Effector memory CD4-positive, alpha-beta T cell (primary cell): ENCODE measurements at places on chromosomes 5 and 9.

- DNase-seq: no peak
Measured at GRCh38 chr9:81237565-81238231, 451.6 kb downstream of the TLE1 start.

DNA sequence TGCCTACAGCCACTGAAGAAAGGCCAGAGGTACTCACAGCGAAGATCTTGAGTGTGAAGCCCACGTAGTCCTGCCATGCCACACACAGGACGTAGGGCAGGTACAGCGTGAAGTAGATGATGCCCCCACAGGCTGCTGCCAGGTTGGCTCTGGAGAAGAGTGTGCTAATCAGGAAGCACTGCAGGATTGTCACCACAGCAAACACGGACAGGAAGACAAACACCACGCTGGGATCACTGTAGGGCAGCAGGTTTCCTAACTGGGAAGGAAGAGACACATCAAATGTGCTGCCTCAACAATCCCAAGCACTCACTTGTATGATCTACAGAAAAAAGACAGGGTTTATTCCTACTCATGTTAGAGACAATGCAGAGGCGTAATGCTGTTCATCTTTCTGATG, 63.0 kb downstream of the NIPSNAP3B start:
- no peak for DNase-seq

- DNase-seq: no peak
Measured at GRCh38 chr5:97231025-97231636, 48.1 kb upstream of the RIOK2 start.

DNA sequence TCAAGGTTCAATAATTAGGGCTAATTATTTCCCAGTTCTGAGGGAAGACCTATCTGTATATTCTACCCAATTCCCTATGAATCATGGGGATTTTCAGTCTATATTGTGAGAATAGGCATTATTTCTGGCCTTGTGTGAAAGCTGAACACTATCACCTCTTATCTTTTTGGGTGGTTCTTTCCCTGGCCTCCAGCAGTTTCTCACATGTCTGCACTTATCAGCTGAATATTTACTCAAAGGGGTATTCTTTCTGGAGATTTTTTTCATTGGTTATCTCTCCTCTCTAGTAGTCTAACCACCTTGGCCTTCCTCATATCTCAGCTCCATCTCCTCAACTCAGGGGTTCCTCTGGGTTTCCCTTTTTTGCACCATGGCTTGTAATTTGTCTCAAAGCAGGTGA, 64.9 kb upstream of the LIFR start:
- DNase-seq: no peak

DNA sequence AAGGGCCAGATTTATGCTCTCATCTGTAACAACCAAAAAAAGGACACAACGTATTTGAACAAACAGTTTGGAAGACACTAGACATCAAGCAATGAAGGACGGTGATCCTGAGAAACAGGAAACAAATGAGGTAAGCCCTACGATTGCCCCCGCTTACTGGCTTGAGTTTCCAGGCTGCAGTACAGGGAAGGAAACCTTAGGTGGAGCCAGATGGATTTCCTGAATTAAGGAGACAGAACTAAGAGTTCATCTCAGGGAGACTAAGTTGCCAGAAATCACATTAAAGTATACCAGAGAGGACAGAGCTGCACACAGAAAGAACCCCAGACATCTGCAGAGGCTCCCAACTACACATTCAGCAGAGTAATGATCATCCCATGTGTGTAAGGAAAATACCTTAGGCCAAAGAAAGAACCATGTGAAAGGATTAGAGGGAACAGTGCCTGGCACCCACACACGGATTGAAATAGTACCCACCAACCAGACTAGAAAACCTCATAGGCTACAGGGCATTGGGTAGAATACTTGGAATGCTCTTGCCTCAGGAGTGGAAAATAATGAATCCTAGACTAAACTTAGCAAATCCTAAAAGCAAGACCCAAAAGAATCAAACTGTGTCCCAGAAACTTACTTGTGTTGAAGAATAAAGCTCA, 99.3 kb upstream of the NIPBL start:
- no peak for DNase-seq

GRCh38 chr5:88671505-88672499, 211.2 kb downstream of the MEF2C start:
- no peak for DNase-seq

DNA sequence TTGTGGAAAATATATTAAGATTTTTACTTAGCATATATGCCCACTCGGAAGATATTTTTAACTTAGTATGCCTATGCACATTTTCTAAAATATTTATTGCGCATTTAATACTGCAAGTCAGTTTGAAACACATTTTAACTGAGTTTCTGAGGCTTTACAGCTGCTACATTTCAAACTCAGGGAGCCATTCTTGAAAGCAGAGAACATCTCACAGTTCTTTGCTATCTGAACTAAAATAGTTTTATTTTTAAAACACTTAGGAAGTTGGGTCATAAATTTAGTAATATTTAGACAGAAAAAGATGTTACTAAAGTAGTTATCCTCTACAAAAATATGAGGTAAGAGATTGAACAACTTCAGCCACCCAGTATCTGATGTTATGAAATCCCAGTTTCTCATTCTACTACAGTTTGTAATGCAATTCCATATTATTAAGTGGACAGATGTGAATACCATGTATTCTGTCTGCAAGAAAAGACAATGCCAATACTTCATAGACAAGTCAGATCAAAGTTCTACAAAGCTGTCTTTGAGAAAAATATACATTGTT, 409.9 kb upstream of the EDIL3 start:
- no peak for DNase-seq

GRCh38 chr5:16493261-16493660, 27.7 kb upstream of the ZNF622 start:
- DNase-seq: no peak

DNA sequence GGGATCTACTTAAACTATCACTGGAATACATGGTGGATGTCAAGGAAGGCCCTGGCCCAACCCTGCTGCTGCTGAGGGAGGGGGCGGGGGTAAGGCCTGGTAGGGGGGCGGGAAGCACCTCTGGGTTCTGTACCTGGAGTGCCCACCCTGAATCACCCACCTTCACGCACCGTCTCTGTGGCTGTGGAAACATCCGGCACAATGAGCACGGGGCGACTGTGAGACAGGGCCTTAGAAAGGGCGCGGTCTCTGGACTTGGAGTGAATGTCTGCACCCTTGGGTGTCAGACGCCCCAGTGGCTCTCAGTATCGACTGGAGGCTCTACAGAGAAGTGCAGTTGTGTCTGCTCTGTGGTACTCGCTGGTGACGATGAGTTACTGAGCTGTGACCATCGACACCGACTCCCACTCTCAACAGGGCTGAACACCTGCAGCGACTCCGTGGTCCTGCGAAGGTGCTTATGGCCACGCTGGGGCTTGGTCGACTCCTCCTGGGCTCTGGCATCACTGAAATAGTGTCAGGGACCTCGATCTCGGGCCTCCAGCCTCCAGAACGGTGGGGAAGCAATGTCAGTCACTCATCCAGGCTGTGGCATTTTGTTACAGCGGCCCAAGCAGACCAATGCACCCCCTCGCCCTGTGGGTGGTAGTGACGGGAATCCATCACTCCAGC, 25.5 kb upstream of the SLC6A19 start:
- no peak for DNase-seq

GRCh38 chr9:91985692-91986091, 35.7 kb upstream of the ROR2 start:
- DNase-seq: no peak

GRCh38 chr9:71814815-71815214, 46.5 kb upstream of the CEMIP2 start:
- no peak for DNase-seq
